ENCODE measurements at places on chromosomes 16 and 17.

DNA sequence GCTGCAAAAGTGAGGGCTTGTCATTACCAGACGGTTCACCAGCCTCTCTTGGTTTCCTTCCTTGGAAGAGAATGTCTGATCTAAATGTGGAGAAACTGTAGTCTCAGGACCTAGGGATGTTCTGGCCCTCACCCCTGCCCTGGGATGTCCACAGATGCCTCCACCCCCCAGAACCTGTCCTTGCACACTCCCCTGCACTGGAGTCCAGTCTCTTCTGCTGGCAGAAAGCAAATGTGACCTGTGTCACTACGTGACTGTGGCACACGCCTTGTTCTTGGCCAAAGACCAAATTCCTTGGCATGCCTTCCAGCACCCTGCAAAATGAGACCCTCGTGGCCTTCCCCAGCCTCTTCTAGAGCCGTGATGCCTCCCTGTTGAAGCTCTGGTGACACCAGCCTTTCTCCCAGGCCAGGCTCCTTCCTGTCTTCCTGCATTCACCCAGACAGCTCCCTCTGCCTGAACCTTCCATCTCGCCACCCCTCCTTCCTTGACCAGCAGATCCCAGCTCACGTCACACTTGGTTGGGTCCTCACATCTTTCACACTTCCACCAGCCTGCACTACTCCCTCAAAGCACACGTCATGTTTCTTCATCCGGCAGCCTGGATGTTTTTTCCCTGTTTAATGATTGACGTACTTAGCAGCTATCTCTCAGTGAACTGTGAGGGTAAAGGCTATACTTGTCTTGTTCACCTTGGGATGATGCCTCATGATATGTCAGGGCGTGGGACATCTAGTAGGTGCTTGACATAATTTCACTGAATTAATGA is 4.3 kb downstream of the ZNF768 start:
- no peak for DNase-seq

GRCh38 chr17:83071966-83072562 is 7.3 kb upstream of the METRNL start:
- DNase-seq, result no peak

- DNase-seq, result no peak
Observed at GRCh38 chr16:26614237-26614841, 452.4 kb upstream of the C16orf82 start.

GRCh38 chr16:67017421-67017750 is 11.6 kb upstream of the CBFB start:
- no peak for DNase-seq

GRCh38 chr16:72554935-72555334 is 383.0 kb upstream of the PMFBP1 start:
- peak; percentile 39 for DNase-seq

DNA sequence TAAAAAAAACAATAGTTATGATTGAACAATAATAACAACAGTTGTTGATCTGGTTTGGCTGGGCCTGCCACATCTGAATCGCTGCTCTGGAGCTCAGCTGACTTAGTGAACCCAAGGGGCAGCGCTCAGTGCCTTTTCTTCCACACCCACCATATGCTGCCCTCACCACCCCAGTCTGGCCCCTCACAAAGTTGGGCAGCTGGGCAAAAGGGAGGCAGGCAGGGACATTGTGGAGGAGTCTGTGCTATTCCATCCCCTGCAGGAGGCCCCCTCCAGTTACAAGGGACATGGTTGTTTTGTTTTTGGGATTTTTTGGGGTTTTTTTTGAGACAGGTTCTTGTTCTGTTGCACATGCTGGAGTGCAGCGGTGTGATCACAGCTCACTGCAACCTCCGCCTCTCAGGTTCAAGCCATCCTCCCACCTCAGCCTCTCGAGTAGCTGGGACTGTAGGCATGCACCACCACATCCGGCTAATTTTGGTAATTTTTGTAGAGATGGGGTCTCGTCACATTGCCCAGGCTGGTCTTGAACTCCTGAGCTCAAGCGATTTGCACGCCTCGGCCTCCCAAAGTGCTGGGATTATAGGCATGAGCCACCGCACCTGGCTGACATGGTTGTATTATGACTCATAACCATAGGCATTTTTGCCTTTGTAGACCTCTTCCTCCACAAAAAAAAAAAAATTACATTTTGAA is 8.6 kb upstream of the PECAM1 start:
- peak; percentile 49 for DNase-seq

DNA sequence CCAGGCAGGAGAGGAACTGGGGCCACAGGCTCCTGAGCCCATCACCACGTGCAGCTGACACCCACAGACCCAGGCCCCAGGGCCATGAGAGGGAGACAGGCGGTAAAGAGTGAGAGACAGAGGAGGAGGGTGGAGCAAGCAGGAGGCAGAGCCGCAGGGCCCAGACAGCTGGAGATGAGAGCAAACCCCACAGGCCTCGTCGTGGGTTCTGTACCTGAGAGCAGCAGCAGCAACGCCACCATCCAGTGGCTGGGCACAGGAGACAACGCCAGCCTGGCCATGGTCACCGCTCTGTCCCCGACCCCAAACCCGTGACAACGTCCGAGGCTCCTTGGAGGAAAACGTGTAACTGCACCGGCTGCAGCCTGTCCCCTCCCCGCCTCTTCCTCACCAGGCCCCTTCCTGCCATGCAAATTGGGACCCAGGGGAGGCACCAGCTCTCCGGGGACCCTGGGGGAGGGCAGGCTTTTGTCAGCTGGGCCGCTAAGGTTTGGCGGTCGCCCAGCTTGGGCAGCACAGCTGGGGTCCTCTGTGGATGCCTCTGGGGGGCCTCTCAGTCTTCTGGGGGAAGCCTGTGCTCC is at the start of gene CD79B:
CD79B (minus strand) TSS at position 351 of the 581 bp plus-strand sequence; CDS start at position 281, 70 bp downstream.
- DNase-seq, result no peak

DNA sequence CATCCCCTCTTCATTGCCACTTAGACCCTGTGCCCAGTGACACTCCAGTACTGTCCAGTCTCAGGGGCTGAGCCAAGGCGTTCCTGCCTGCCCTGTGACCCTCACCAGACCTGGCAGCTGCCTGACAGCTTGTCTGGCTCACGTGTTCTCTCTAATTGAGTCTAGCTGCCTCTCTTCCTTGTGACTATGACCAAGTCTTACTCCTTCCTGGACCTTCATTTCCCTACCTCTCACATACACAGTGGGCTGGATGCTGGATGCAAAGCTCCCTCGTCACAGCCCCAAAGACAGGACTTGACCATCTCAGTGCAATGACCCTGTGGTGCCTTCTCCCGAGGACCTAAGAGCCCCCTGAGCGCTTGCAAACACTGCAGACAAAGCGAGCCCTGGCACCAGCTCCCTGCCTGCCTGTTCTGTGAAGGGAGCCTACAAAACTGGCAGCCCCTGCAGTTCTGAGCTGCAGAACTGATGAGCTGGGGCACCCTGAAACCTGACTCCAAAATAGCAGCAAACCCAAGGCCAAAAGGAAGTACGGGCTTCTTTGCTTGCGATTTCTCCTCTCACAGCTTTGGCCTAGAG is 1.7 kb downstream of the DEXI start:
- no peak for DNase-seq

DNA sequence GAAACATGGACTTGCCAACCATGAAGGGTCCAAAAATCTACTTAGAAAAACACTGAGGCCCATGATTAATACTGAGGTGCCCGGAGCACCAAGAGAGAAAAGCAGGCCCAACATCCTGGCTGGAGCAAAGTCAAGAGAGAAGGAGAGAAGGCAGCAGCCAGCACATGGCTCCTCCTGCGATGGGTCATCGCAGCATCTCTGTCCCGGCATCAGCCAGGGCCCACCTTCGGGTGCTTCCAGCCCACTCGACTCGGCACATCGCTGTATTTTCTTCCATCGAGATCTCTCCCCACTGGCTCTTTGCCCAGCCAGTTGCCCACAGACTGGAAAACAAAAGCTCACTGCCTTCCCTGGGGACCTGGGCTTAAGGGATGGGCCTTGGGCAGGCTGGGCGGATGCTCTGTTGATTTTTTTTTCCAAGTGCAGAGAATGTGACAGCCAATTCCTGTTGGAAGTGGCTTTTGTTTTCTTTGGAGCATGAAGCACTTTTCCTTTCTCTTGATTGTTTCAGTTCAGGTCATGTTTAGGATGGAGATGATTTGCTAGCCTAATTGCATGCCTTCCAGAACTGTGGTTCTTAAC is 58.1 kb downstream of the CYB5B start:
- DNase-seq, result peak; percentile 93

DNA sequence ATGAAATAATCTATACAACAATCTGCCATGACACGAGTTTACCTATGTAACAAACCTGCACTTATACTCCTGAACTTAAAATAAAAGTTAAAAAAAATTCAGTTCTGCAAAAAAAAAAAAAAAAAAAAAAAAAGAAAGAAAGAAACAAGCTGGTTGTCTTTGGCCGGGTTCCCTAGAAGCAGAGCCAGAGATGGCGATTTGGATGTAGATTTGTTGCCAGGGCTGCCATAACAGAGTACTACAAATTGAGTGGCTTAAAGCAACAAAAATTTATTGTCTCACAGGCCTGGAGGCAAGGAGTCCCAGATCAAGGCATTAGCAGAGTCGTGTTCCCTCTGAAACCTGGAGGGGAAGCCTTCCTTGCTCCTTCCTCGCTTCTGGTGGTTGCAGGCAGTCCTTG is 20.4 kb downstream of the SYT17 start:
- DNase-seq, result no peak

DNA sequence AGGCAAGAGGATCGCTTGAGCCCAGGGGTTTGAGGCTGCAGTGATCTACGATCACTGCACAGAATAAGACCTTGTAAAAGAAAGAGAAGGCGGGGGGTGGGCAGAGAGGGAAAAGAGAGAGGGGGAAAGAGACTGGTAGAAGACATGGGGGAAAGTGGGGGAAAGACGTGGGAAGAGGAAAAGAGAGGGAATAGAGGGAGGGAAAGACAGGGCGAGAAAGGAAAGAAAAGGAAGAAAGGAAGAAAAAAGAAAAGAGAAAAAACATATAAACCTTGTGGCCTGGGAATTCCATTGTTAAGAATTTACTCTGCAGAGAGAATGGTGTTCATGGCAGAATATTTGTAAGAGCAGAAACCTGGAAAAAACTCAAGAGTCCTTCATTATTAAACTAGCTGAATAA is 120.4 kb downstream of the RMI2 start:
- no peak for DNase-seq

GRCh38 chr17:83053739-83054451 is 25.5 kb upstream of the METRNL start:
- no peak for DNase-seq

DNA sequence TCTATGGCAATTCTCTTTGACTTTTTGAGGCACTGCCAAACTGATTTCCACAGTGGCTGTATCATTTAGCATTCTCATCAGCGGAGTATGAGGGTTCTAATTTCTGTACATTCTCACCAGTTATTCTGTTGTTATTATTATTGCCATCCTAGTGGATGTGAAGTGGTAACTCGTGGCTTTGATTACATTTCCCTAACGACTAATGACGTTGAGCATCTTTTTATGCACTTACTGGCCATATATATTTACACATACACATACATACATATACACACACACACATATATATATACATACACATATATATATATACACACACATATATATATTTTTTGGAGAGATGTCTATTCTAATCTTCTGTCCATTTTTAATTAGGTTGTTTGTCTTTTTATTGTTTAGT is 3.7 kb upstream of the MLYCD start:
- no peak for DNase-seq

- peak; percentile 49 for DNase-seq
Observed at GRCh38 chr17:74960570-74961342, 11.8 kb downstream of the HID1 start.

GRCh38 chr16:84726669-84727467 is 27.1 kb downstream of the USP10 start:
- DNase-seq, result no peak

GRCh38 chr17:82158825-82159224 is 53.8 kb downstream of the CCDC57 start:
- no peak for DNase-seq

DNA sequence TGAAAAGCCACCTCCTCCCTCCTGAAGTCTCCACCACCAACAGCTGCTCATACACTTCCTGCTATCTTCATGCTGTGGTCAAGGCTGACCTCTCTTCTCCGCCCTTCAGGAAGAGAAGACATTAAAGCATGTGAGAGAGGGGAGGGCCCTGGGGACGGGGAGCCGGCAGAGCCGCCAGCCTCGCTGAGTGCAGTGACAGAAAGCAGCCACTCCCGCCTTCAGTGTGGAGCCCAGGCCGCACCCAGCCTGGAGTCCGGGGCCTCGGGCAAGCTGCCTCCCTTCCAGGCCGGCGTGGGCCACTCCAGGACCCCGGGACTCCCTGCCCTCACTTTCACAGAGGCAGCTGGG is 94.7 kb upstream of the TNRC6C start:
- DNase-seq, result no peak

- DNase-seq, result no peak
Observed at GRCh38 chr17:11899537-11899942, 97.7 kb downstream of the ZNF18 start.

GRCh38 chr17:27904114-27904513 is 10.9 kb upstream of the LYRM9 start:
- no peak for DNase-seq

GRCh38 chr17:29167393-29168078 is 12.7 kb downstream of the MYO18A start:
- DNase-seq, result no peak

- DNase-seq, result peak; percentile 81
Observed at GRCh38 chr17:49260011-49260816, 29.6 kb upstream of the PHOSPHO1 start.

DNA sequence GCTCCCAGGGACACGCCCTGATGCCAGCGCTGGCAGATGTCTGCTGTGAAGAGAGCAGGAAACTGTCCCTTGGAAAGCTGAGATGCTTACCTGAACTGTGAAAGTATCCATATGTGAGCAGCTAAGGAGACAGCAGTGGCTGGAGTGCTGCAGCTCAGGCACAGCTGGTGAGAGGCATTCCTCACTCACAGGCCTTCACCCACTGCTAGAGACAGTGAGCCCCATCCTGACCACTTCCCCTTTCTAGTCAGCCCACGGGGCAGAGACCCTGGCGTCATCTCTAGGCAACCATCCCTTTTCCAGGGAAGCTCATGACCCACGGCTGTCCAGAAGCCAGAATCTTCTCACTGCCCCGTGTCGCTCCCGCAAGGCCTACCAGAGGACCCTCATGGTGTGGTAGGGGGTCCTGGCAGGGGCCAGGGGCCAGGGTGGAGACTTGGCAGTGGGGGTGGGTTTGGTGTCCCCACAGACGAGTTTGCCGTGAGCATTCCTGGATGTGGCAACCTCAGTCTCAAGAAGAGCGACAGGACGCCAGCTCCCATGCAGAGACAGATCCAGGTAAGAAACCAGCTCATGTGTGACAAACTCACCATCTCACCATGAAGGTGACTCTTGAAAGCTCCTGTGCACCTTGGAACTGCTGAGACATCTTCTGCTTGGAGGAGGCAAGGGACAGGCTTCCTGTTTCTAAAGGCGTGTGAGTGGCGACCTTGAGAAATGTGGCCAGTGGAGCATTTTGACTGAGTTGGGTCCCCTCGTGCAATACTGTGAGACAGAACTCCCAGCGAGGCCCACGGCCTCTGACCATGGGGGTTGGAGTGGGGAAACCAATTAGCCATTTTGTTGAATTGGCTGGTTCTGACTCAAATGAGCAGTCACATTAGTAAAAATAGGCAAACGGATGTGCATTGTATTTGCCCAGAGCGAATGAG is at the start of gene SCIMP:
SCIMP (minus strand) TSS at position 216 of the 932 bp plus-strand sequence; CDS start at position 111, 105 bp downstream.
- DNase-seq, result no peak

- DNase-seq, result no peak
Observed at GRCh38 chr16:46991729-46992704, 18.5 kb upstream of the DNAJA2 start.

Data from fibroblast of pulmonary artery (primary cell).